ENCODE measurements at places on chromosomes 13 and 19.

GRCh38 chr13:23547000-23547590 lies 23.1 kb upstream of the TNFRSF19 start:
- DNase-seq = no peak

- DNase-seq = no peak
Measured at GRCh38 chr19:40303765-40304164, 18.6 kb upstream of the AKT2 start.

DNA sequence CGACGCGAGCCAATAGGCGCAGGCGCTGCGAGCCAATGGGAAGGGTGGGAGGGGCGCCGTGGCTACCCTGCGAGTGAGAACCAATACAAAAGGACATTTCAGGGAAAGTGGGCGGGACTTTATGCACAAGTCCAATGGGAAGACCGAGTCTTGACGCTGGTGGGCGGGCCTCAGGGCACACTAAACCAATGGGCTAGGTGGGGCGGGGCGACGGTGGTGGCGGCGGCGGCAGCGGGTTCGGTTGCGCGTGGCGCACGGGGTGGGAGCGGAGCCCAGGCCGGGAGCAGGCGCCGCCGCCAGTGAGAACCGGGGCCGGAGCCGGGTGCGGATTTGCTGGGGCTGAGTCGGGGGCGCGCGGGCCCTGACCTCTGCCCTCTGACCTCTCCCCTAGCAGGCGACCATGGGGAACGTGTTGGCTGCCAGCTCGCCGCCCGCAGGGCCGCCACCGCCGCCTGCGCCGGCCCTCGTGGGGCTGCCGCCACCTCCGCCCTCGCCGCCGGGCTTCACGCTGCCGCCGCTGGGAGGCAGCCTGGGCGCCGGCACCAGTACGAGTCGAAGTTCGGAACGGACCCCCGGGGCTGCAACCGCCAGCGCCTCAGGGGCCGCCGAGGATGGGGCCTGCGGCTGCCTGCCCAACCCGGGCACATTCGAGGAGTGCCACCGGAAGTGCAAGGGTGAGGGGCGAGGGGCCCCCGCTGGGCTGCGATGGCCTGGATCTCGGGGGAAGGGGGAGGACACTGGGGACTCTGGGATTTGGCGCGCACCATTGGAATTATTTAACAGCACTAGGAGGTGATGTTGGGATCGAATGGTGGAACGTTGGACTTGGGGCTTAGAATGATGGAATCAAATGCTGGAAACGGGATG lies at the start of gene TOMM40:
TOMM40 (plus strand) TSS at position 239 of the 867 bp plus-strand sequence; CDS start at position 401, 162 bp downstream.
- peak; percentile 33 for DNase-seq

GRCh38 chr13:113781571-113781970 lies 22.5 kb downstream of the TMEM255B start:
- no peak for DNase-seq

- no peak for DNase-seq
Measured at GRCh38 chr19:48739404-48740163, 826 bp downstream of the RASIP1 start.

All from OCI-LY7 (cell line).